ENCODE measurements at places on chromosomes 6 and 20. TPM values are rescaled to one million over a fixed set of nuclear protein-coding genes. Genes with fewer than 3 reads are reported as not detected.
A peak's percentile ranks its signal among the peaks of the same experiment; 100 is the strongest.

The ATXN1 gene
- polyA plus RNA-seq = 1.6 TPM

The MUC22 gene
- 0.02 TPM for polyA plus RNA-seq

The CLDN20 gene
- polyA plus RNA-seq = not detected

The NEURL2 gene
- 6.9 TPM for polyA plus RNA-seq

The OPRM1 gene
- polyA plus RNA-seq = not detected

The RIPOR2 gene
- 16.7 TPM for polyA plus RNA-seq

- no peak for DNase-seq
Observed at GRCh38 chr6:10276106-10276505, 138.8 kb downstream of the TFAP2A start.

DNA sequence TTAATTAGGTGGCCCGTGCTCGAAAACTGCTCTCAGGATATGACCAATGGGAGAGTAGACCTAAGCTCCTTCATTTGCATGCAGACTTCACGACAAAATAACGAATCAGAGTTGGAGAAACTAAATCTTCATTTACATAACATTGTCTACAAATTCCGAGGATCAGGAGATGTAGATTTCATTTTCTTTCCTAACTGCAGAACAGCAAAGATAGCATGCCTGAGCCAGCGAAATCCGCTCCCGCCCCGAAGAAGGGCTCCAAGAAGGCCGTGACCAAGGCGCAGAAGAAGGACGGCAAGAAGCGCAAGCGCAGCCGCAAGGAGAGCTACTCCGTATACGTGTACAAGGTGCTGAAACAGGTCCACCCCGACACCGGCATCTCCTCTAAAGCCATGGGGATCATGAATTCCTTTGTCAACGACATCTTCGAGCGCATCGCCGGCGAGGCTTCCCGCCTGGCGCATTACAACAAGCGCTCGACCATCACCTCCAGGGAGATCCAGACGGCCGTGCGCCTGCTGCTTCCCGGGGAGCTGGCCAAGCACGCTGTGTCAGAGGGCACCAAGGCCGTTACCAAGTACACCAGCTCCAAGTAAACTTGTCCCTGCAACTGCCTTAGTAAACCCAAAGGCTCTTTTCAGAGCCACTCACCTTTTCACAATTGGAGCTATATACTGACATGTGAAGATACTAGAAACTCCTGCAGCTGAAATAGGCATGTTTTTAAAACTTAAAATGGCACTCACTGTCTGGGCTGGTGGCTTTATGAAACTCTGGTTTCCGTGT, 96.5 kb downstream of the HFE start:
- peak; percentile 82 for DNase-seq

DNA sequence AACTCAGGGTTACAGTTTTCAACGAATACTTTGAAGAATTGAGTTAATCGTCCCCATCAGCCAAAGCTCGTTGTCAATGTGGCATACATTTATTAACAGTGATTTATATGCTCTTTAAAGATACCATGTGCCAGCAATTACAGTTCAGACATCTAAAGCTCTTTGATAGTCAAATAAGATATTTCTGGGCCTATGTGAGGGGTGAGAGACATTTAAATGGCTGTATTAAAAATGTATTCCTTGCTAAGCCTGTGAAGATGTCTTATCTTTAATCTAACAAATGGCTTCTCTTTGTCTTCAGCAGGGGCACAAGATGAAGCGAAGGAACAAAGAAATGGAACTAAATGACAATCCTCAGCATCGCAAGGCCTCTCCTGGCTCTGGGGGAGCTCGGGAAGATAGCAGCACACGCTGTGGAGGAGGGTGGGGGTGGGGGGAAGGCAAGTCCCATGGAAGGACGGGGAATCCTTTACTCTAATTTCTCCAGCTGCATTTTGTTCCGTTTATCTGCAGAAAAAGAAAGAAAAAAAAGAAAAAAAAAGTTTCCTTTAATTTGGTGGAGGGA, 523.6 kb downstream of the KIF16B start:
- no peak for DNase-seq

DNA sequence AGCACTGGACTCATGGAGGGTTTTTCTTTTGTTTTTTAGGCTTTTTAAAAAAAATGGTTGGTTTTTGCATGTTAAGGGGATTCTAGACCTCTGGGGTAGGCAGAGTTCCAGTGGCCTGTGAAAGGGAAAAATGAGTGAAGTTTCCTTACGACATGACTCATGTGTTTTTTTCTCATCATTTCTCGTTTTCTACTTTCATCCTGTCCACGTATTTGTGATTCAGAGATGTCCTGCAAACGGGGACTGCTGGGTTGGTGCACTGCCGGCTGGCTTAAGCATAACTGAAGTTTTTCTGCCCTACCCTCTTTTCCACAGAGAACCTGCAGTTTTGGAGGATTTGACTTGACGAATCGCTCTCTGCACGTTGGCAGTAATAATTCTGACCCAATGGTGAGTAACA, 182.3 kb downstream of the SASH1 start:
- DNase-seq = no peak

GRCh38 chr6:75326557-75327258, 42.1 kb upstream of the TMEM30A start:
- DNase-seq = no peak

- no peak for DNase-seq
Observed at GRCh38 chr20:39800111-39800510, 838.0 kb downstream of the DHX35 start.

DNA sequence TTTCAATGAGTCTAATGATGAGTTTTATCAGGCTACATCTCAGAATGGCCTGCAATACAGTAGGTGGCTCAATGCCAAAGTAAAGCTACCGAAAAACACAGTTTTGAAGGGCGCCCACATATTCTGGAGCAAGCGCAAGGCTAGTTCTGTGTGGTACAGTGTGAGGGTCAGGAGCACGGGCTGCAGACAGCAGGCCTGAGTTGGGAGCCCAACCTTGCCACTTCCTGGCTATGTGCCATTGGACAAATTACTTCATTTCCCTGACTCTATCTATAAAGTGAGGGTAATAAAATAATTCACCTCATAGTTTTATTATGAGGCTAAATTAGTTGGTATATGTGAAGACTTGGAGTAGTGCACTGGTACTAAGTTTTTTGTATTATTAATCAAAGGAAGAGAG, 150.7 kb downstream of the OPN5 start:
- no peak for DNase-seq

GRCh38 chr20:60512443-60512842, 554.2 kb downstream of the CDH26 start:
- no peak for DNase-seq

DNA sequence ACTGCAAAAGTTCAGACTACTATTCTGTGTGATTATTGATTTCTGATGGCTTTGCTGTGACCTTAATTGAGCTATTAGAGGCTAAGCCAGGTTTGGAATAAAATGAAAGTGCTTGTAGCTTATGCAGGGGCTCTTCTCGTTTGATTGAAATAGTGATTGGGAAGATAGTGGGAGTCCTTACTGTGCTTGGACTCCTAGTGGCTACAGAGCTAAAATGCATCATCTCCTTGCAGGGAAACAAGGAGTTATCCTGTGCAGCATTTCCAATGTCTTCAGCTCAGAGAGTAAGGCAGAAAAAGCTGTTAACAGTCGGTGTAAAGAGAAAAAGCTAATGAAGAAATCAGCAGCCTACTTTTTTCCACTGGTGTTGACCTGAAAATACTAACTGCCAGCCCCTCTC, 173.5 kb downstream of the SLC35F1 start:
- no peak for DNase-seq

DNA sequence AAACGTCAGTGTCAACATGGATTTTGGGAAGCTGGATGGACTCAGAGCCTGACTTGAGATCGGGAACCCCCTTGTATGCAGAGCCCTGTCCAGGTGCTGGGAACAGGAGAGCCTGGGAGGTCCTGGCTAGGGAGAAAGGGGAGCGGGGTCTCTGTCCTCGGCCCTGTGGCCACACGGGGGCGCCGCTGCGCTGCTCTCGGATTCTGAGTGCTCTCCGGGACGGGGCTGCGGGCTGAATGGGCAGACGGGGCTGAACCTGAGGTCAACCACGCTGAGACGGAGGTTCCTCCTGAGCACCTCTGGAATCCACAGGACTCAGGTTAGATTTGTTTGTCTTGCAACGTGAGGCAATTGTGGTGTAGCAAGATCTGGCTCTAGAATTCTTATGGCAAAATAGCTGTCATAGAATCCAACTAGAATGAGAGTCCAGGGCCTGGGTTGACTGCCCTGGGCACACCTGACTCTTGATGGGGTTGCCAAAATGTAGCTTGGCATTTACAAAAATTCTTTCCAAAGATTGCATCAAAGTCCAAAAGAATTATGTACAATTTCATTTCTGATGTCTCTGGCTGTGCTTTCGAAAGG, 20.6 kb upstream of the HLA-F start:
- DNase-seq = peak; percentile 99

GRCh38 chr20:5784735-5785134, 34.5 kb downstream of the SHLD1 start:
- DNase-seq = no peak

- no peak for DNase-seq
Observed at GRCh38 chr20:31674895-31675827, 37.4 kb downstream of the COX4I2 start.

- DNase-seq = no peak
Observed at GRCh38 chr20:56163806-56164205, 84.7 kb upstream of the MC3R start.

DNA sequence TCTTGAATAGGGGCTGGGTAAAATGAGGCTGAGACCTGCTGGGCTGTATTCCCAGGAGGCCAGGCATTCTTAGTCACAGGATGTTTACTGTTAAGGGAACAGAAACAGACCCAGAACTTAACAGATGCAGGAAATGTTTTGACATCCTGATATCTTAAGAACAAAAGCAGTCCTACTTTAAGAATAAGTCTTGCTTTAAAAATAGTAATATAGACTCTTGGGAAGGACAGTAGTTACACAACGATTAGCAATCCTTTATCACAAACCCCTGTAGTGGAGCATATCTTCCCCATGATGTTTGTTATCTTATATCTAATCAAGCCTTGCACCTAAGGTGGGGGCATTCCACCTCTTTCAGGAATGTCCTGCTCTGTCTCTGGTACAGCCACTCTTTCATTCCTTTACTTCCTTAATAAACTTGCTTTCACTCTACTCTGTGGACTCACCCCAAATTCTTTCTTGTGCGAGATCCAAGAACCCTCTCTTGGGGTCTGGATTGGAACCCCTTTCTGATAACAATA, 493.7 kb upstream of the SULF2 start:
- no peak for DNase-seq

- DNase-seq = no peak
Observed at GRCh38 chr6:145531822-145532221, 203.5 kb downstream of the EPM2A start.

- DNase-seq = no peak
Observed at GRCh38 chr20:44803383-44803941, 6.9 kb downstream of the RIMS4 start.

DNA sequence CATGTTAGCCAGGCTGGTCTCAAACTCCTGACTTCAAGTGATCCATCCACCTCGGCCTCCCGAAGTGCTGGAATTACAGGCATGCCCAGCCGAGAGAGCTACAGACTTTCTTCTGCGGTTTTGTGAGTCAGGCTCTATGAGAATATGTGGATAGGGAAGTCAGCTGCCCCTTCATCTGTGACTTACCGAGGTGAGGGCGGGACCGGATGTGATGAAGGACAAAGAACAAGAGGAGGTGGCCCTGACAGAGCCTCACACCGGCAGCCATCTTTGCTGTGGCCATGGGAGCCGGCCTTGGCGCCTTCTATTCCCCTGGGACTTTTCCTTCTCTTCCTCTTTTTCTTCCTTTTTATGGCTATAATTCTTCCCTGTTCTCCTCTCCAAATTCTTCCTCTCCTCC, 67.0 kb downstream of the IYD start:
- DNase-seq = no peak

GRCh38 chr6:23890543-23891227, 235.3 kb upstream of the NRSN1 start:
- DNase-seq = no peak

DNA sequence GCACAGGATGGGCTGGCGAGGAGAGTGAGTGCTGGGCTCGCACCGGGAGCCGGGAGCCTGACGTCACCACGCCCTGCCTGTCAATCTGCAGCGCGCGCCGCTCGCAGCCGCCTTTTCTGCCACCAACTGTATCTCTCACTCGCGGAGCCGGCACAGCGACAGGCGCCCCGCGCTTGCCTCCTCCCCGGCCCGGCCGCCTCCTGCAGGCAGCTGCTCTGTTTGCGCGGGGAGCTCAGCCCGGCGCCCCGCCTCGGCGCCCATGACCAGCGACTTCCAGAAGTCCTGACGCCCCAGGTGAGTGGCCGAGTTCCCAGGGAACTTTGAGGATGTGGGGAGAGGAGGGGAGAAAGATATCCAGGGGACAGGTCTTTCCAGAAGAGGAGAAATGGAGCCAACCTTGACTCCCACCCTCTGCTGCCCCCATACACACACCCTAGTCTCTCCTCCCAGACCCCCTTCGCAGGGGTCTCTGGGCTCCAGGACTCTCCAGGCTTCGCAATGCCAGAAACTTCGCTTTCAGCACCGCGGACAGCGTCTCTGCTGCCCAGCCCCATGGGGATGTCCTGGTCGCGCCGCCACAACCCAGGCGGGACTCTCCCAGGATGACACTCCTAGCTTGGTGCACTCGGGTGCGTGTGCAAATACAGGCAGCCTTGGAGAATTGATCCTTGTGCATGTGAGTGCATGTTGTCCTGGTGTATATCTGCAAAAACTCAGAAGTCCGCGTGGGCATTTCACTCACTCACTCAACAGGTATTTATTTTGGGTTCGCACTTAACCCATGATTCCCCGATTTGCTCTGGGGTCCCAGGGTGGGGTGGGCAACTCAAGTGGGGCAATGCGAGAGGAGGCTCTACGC, at the start of gene GPR6:
Gene GPR6 (plus strand): TSS at position 138 of the 859 bp plus-strand sequence. CDS start 802 bp downstream, outside the sequence.
- peak; percentile 97 for DNase-seq

- no peak for DNase-seq
Observed at GRCh38 chr6:152386131-152386530, 251.0 kb downstream of the SYNE1 start.

DNA sequence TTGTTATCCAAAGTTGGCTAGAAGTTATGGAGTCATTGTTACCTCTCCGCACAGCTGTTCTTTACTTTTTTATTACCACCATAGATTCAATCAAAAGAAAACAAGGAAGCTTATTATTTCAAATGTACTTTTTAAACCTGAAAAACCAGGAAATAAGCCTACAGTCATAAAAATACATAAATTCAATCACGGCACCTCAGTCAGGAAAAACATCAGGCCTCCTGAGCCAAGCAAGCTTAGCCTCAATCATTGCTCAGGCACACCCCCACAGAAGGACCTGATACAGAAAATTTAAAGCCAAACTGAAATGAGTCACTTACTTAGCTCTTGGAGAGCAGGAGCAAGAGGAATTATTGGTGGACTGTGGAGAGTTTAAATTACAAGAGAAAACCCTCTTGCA, 44.3 kb downstream of the MARCKS start:
- no peak for DNase-seq

All from H1 (cell line).